Endothelial cell (in vitro differentiated cells): ENCODE measurements at places on chromosomes 16 and 17.
A peak's percentile ranks its signal among the peaks of the same experiment; 100 is the strongest.

GRCh38 chr16:61887903-61888302, 148.3 kb downstream of the CDH8 start:
- no peak for DNase-seq
- no peak overlapping the region for H3K27ac ChIP-seq
- no peaks in the 10 kb centered on the region for H3K4me1 ChIP-seq
- no peaks in the 10 kb centered on the region for H3K36me3 ChIP-seq

- H3K4me3 ChIP-seq: peak overlapping the region; percentile 0
- H3K36me3 ChIP-seq: peaks cover 48% of the 10 kb centered on the region
- no peaks in the 10 kb centered on the region for H3K27me3 ChIP-seq
Measured at GRCh38 chr17:2295575-2295974, 8.0 kb downstream of the SMG6 start.

- H3K4me1 ChIP-seq: no peaks in the 10 kb centered on the region
- no peaks in the 10 kb centered on the region for H3K36me3 ChIP-seq
- no peak for DNase-seq
Measured at GRCh38 chr17:33113991-33114370, 122.3 kb downstream of the SPACA3 start.

GRCh38 chr16:82754716-82755513, 128.1 kb downstream of the CDH13 start:
- no peak overlapping the region for H3K27ac ChIP-seq
- H3K4me3 ChIP-seq: no peak overlapping the region
- H3K4me1 ChIP-seq: peaks cover 46% of the 10 kb centered on the region
- H3K36me3 ChIP-seq: no peaks in the 10 kb centered on the region

DNA sequence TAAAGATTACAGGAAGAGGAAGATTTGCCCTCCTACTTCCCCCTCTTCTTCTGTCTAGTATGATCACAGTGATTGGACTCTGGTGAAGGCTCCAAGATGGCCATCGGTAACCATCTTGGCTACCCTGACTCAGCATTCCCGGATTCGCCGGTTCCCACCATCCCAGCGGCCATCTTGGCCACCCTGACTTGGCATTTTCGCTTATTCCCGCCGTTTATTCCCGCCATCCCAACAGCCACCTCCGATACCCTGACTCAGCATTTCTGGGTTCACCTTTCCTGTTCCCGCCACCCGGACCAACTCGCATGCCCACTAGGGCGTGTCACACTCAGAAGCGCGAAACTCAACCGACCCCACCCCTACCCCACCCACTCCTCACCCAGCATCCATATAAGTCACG, 95.4 kb upstream of the GRIN2A start:
- H3K36me3 ChIP-seq: peaks cover 4% of the 10 kb centered on the region
- H3K27ac ChIP-seq: no peak overlapping the region
- H3K4me1 ChIP-seq: peaks cover 3% of the 10 kb centered on the region
- H3K27me3 ChIP-seq: peaks cover 2% of the 10 kb centered on the region
- H3K4me3 ChIP-seq: no peak overlapping the region

DNA sequence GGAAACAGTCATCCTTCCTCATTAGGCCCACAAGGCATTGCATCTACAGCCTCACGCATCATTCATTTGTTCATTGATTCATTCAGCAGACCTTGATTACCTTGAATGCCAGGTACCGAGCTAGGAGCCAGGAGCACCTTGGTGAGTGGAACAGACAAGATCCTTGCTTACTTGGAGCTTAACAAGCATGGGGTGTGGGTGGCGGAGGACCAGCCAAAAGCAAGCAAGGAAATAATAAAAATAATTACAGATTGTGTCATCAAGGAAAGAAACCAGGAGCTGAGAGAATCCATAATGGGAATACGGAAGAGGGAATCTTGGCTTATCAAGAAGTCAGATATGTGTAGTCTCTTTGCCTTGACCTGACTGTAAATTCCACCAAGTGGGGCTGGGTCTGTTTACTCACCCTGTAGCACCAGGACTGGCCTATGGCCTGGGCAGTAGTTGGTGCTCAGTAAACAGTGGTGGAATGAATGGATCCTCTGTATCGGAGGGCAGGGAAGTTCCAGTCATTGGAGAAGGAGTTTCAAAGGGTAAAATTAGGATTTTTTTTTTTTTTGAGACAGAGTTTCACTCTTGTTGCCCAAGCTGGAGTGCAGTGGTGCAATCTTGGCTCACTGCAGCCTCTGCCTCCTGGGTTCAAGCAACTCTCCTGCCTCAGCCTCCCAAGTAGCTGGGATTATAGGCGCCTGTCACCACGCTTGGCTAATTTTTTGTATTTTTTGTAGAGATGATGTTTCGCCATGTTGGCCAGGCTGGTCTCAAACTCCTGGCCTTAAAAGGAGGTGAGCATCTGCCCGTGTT, 157.7 kb downstream of the MSI2 start:
- no peak for DNase-seq
- no peak overlapping the region for H3K4me3 ChIP-seq
- H3K4me1 ChIP-seq: no peaks in the 10 kb centered on the region
- H3K27ac ChIP-seq: no peak overlapping the region

DNA sequence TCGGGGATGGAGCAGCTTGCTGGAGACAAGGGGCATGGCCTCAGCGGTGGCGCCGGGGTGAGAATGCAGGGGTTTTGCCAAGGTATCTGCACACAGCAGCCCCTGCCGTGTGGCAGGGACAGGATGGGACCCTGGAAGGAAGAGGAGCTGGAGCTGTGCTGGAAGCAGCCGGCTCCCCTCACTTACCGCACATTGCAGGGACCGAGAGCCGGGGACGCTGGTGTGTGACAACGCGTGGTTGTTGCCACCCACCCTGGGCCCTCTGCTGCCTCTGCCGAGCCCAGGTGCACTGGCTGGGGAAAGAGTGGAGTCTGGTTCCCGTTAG, 3.0 kb downstream of the NUBP2 start:
- H3K4me3 ChIP-seq: no peak overlapping the region
- no peak for DNase-seq
- H3K36me3 ChIP-seq: peaks cover 3% of the 10 kb centered on the region
- peaks cover 13% of the 10 kb centered on the region for H3K4me1 ChIP-seq

GRCh38 chr17:34378664-34379101, 15.7 kb upstream of the CCL1 start:
- H3K4me1 ChIP-seq: peaks cover 4% of the 10 kb centered on the region
- H3K27ac ChIP-seq: no peak overlapping the region
- no peak overlapping the region for H3K4me3 ChIP-seq
- no peaks in the 10 kb centered on the region for H3K27me3 ChIP-seq

GRCh38 chr17:28244446-28244845, 74.6 kb upstream of the TMEM97 start:
- DNase-seq: no peak
- peaks cover 2% of the 10 kb centered on the region for H3K4me1 ChIP-seq
- H3K4me3 ChIP-seq: no peak overlapping the region
- no peaks in the 10 kb centered on the region for H3K36me3 ChIP-seq

GRCh38 chr16:3020247-3020603, at the start of gene TNFRSF12A:
TNFRSF12A (plus strand) TSS chr16:3020368; CDS start chr16:3020398, 30 bp downstream.
- DNase-seq: peak; percentile 72
- peaks cover 26% of the 10 kb centered on the region for H3K4me1 ChIP-seq
- H3K4me3 ChIP-seq: peak within 1 kb of the TSS; percentile 77
- H3K27me3 ChIP-seq: peaks cover 26% of the 10 kb centered on the region
- no peaks in the 10 kb centered on the region for H3K36me3 ChIP-seq

GRCh38 chr17:50498021-50498874, 10.0 kb upstream of the MYCBPAP start:
- H3K27me3 ChIP-seq: peaks cover 2% of the 10 kb centered on the region
- DNase-seq: no peak
- H3K4me3 ChIP-seq: peak overlapping the region; percentile 37
- H3K4me1 ChIP-seq: no peaks in the 10 kb centered on the region
- H3K27ac ChIP-seq: no peak overlapping the region

DNA sequence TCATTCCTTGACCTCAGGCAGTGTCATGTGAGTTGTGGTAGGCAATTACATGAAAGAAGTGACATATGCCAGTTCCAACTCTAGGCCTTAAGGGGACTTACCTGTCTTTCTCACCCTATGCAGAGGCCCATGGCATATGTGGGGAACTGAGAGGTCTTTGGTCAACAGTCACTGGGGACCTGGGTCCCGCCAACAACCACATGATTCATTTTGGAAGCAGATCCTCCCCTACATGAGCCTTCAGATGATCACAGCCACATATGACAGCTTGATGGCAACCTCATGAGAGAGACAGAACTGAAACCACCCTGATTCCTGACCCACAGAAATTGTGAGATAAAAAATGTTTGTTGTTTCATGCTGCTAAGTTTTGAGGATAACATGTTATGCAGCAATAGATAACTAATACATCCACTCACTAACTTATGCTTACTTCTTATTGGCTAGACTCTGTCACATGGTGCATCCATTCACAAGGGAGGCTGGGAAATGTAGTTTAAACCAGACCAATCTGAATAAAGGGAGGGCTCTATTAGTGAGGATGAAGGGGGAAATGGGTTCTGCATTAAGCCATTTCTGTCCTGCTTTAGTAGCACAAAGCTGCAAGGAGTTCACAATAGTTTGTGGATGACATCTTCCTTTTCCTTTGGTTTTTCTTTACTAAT, 298.2 kb downstream of the HAPSTR1 start:
- peaks cover 4% of the 10 kb centered on the region for H3K27me3 ChIP-seq
- no peak overlapping the region for H3K27ac ChIP-seq
- peaks cover 4% of the 10 kb centered on the region for H3K36me3 ChIP-seq
- no peak for DNase-seq
